ENCODE measurements at places on chromosomes 2 and 18. TPM values are rescaled to one million over a fixed set of nuclear protein-coding genes. Genes with fewer than 3 reads are reported as not detected.

Gene EPG5
- total RNA-seq = 36.7 TPM

Gene SEPTIN10
- total RNA-seq = 146 TPM

Gene C1GALT1C1L
- 0.31 TPM for total RNA-seq

Gene ACVR1C
- 0.19 TPM for total RNA-seq

Gene WDCP
- total RNA-seq = 7.3 TPM

Gene CCDC141
- total RNA-seq = 2.6 TPM

Gene L3MBTL4
- under 0.01 TPM for total RNA-seq

Gene PSD4
- total RNA-seq = 0.19 TPM

Gene KIAA2012
- total RNA-seq = not detected
